ENCODE measurements at places on chromosomes 3 and 15. TPM values are rescaled to one million over a fixed set of nuclear protein-coding genes. Genes with fewer than 3 reads are reported as not detected.

Gene LMAN1L
- 3.8 TPM for total RNA-seq

Gene NRROS
- total RNA-seq = 34.7 TPM

Gene DPPA4
- total RNA-seq = not detected

Gene OR5K2
- not detected for total RNA-seq

Gene TRPM1
- not detected for total RNA-seq

Gene PCOLCE2
- not detected for total RNA-seq

Gene ANKUB1
- total RNA-seq = not detected

Gene RASGRP1
- total RNA-seq = 224 TPM

Gene EFHB
- total RNA-seq = 0.37 TPM

Gene APOD
- 1.4 TPM for total RNA-seq

Gene DPPA2
- not detected for total RNA-seq

Gene USF3
- total RNA-seq = 20.1 TPM

Gene ITPKA
- total RNA-seq = 2.1 TPM

Gene ENTPD3
- total RNA-seq = not detected

Gene CD200R1
- 18.6 TPM for total RNA-seq

Gene CYFIP1
- 40.6 TPM for total RNA-seq

Gene PLAAT1
- not detected for total RNA-seq

Gene CPA3
- total RNA-seq = not detected

Gene PATL2
- total RNA-seq = 62.1 TPM

Gene TMEM40
- total RNA-seq = not detected

Gene PPARG
- 0.95 TPM for total RNA-seq

Gene LTF
- not detected for total RNA-seq

Gene SNURF
- 11.9 TPM for total RNA-seq
